ENCODE measurements at places on chromosomes 13 and 19.
A peak's percentile ranks its signal among the peaks of the same experiment; 100 is the strongest.

GRCh38 chr19:9671655-9672054 is 3.2 kb downstream of the ZNF562 start:
- no peak for DNase-seq

GRCh38 chr13:84567848-84568247 is 685.6 kb upstream of the SLITRK1 start:
- DNase-seq, result no peak

GRCh38 chr19:41551212-41551610 is 24.8 kb upstream of the CEACAM21 start:
- DNase-seq, result no peak

DNA sequence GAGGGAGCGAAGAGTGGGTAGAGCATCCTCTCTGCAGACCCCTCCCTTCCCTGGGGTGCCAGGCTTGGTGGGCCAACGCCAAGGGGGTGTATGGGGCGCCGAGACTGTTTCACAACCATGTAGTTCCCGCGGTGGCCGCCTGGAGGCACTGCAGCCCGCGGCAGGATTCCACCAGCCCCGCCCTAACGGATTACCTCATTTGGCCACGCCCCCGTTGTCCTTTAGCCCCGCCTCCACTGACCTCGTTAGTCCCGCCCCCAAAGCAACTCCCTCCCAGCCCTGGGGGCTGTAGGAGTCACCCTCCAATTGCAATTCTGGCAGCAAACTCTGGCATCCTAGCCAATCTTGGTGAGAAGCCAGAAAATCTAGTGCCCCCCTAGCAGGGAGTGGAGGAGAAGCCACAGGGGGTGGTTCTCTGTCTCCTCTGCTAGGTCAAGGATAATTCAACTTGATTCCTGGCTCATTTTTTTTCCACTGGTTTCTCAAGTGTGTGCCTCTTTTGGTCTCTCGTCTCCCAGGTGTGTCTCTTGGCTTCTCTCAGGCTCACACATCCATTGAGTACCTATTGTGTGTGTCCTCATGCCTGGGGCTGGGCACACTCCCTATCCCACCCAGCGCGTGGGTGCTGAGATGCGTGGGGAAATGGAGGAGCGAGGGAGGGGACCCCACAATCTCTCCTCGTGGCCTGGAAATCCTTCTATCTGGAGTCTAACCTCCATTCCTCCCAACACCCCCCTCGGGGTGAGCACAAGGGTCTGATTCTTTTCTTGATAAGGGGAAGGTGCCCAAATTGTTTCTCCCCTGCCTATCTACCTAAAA is 2.0 kb downstream of the OLFM2 start:
- peak; percentile 60 for DNase-seq

DNA sequence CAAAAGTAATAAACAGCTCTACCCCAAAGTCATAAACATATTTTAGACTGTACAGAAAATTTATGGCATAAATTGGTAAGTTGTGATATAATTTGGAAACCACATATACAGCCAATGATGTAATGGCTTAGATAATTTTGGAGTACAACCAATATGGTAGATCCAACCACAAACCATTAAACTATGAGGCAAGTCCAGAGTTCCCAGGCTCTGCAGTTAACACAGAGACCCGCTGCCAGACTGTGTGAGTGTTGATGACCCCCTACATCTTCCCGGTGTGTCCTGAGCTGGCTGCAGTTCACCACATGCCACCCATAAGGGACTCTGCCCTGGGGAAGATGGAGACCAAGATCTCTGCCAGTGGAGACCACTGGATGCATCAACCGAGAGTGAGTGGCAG is 9.9 kb upstream of the SERPINE3 start:
- no peak for DNase-seq

- no peak for DNase-seq
Measured at GRCh38 chr13:40060296-40061007, 405.0 kb downstream of the COG6 start.

GRCh38 chr13:36891752-36892151 is 28.3 kb downstream of the SMAD9 start:
- no peak for DNase-seq

GRCh38 chr13:28338742-28339141 is 156.2 kb downstream of the FLT1 start:
- DNase-seq, result no peak

- DNase-seq, result no peak
Measured at GRCh38 chr13:73984201-73984600, 150.0 kb downstream of the KLF12 start.

GRCh38 chr13:43558326-43558725 is 228.4 kb downstream of the ENOX1 start:
- no peak for DNase-seq

DNA sequence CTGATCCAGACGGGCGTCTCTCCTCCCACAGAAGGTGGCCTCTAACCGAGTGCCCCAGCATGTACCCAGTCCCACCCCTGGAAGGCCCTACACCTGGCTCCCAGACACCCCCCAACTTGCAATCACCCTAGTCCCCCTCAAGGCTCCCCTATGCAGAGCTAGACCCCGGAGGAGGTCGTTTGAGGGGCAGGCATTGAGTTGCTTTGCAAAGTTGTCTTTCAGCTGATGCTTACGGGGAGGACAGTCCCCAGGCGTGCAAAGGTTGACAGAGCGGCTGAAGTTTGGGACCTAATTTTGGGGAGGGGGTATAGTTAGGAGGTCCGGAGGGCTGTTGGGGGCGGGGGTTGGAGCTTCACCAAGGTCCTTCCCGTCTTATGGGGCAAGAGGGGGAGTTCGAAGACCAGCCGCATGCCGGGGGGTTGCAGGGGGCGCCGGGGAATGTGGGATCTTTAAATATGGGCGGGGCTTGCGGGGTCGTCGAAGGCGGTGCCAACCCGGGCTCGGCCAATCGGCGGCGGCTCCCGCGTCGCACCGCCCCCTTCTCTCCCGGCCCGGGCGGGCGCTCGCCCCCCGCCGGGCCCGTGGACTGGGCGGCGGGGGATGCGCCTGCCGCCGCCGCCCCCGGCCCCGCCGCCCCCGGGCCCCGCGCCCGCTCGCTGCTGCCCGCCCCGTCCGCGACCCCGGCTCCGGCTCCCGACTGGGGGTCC is at the start of gene KCNN1:
KCNN1 (plus strand) TSS at position 558 of the 707 bp plus-strand sequence. CDS start 6,782 bp downstream, outside the sequence.
- no peak for DNase-seq

DNA sequence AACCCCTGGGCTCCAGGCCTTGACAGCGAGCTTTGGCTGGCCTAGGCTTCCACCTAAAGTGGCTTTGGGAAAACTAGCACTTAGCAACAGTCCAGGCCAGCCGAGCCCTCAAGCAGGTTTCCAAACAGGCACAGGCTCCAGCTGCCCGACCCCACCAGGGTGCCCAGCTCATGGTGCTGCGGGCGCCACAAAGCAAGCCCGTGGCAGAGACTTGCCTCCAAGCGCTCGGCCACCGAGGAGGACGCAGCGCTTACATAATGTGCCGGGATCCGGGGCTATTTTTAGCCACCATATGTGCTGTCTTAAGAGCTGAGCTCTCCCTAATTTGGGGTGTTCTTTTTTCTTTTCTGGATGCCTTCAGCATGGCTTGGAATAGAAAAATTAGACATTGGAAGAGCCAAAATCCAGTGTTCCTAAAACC is 56.1 kb upstream of the F7 start:
- no peak for DNase-seq

- no peak for DNase-seq
Measured at GRCh38 chr19:39335168-39335548, 685 bp downstream of the GMFG start.

GRCh38 chr13:50359041-50359367 is 343.8 kb downstream of the KCNRG start:
- DNase-seq, result no peak

DNA sequence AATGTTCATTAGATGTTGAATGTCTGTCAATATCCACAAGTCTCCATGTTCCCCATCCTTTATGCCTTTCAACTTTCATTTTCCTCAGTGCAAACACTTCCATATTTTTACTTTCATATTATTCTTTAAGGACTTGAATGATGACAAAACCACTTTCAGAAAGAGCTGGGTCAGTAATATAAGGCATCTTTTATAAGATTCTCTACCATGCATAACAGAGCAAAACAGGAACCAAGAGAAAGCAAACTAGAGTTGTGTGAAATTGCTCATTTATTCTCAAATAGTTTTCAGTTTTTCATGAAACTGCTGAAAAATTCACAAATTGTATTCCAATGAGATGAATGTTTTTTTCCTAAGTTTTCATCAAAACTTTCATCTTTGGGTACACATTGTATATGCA is 1247.6 kb downstream of the PCDH17 start:
- DNase-seq, result no peak

- no peak for DNase-seq
Measured at GRCh38 chr13:45412274-45413049, 5.7 kb downstream of the SLC25A30 start.

GRCh38 chr19:3844596-3844995 is 24.2 kb downstream of the ZFR2 start:
- DNase-seq, result no peak

- DNase-seq, result no peak
Measured at GRCh38 chr19:7924241-7924640, 1.7 kb downstream of the CTXN1 start.

GRCh38 chr13:20219577-20219976 is 12.5 kb downstream of the GJB6 start:
- no peak for DNase-seq

DNA sequence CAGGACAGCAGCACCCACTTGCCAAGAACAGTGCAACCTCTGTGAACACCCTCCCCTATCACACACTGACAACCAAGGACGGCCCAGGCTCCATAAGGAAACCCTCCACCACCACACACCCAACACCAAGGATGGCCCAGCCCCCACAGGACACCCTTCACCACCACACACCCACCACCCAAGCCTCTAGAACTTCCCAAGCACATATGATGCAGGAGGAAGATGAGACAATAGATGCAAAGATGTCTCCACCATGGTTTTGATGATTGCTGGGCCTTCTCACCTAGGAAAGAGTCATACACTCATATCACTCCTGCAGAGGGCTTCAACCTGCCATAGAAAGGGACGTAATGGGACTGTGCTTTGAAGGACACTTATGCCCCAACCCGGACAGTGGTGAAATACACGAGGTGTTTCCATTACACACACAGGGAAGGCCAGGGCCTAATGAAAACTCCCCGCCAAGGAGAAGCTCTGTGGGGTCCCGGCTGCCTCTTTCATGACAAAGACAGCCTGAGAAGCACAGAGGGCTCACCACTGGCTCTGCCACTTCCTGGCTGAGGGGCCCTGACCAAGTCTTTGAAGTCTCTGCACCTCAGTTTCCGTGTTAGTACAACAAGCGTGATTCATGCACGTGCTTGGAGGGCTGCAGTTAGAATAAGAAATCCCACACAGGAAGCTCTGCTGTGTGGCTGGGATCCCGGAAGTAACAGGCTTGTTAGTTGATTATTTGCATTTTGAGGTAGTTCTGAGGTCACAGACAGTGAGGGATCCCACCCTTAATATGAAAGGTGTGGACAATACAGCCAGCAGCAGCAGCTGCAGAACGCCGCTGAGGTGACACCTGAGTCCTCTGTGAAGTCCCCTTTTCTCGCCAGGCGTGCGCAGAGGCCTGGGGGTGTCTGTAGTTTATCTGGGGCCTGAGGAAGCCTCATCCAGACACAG is 61.9 kb upstream of the ATP12A start:
- DNase-seq, result peak; percentile 32

DNA sequence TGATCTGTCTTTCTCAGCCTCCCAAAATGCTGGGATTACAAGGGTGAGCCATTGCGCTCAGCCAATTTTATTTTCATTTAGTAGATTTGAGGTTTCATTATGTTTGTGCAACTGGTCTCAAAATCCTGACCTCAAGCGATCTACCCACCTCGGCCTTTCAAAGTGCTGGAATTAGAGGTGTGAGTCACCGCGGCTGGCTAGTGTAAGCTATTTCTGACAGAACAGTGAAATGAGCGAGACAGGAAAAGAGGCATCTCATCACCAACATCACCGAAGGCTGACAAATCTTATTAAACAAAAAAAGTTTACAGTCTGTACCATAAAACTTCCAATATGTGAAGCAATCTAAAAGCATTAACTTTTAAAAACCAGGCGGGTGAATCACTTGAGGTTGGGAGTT is 12.2 kb upstream of the ZNF888 start:
- DNase-seq, result no peak
